ENCODE measurements at places on chromosomes 4 and X.
A peak's percentile ranks its signal among the peaks of the same experiment; 100 is the strongest.

DNA sequence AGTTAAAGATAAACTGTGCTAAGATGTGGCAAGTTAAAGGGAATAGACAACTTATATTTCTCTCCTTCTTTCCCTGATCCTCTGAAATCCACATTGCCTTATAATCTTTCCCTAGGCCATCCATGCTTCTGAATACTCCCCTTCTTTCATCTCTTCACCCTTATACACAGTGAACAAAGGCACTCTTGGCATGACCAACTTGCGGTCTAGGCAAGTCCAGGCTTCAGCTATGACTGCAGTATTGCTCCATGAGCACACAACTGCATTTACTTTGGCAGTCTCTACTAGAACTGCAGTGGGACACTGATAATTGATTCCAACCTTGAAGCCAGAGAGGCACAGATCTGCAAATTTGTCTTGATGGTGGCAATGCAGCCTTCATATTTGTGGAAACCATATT lies 24.2 kb upstream of the UBA6 start:
- no peak for DNase-seq

- no peak for DNase-seq
Measured at GRCh38 chr4:31234494-31234893, 514.3 kb downstream of the PCDH7 start.

DNA sequence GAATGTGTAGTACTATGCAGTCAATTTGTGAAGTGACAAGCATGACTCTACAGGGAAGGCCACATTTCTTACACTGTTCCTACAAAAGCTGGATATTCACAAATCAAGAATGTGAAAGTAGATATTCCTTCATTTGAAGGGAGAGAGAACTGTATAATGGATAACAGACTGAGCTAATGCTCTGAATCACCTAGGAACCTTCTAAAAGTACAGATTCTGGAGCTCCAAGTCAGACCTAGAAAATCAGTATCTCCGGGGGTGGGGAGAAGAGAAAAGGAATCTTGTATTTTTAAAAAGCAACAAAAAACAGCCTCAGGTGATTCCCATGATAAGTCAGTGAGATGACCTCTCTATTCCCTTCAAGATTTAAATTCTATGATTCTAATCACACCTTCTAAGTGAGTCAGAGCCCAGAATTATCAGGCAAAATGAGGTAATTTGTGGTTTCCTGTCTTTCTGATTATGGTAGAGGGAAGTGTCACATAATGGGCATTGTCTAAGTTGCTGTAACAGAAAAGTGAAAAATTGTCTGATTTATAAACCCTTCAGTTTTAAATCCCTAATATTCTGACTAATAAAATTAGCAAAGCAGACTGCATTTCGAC lies 80.9 kb downstream of the IL21 start:
- DNase-seq: no peak

DNA sequence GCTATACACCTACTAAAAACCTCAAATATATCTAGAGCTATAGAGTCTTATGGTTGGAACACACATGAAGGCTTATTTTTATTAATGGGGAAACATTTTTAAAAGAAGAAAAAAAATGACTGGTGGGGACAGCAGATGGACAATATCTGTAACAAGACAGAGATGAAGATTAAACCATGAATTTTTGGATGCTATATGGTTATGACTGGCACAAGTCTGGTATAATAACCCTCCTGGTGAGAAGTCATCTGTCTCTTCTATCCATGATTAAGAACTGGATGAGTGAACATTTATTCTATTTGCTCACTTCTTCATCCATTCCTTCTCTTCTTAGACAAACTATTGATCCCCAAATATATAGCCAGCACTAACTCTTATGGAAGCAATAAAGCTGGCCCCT lies 104.4 kb downstream of the EFHC2 start:
- DNase-seq: no peak

GRCh38 chr4:84249521-84249920 lies 249.6 kb downstream of the NKX6-1 start:
- DNase-seq: no peak

- DNase-seq: no peak
Measured at GRCh38 chrX:23386726-23387125, 52.1 kb downstream of the PTCHD1 start.

GRCh38 chr4:125421547-125421946 lies 106.8 kb downstream of the FAT4 start:
- no peak for DNase-seq

DNA sequence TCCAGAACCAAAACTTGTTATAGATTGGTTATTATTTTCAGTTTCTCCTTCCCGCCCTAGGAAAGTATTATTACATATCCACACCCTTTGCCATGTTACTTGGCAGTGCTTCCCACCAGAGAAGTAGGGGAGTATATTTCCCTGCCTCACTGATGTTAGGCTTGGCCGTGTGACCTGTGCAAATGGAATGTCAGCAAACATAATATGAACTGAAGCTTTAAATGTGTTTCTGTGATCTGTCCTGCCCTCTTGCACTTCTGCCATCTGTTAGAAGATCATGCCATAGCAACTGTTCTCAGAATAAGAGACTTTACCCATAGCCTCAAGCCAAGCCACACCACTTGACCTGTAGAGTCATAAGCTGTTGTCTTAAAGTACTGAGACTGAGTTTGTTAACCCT lies 36.7 kb upstream of the NEUROG2 start:
- no peak for DNase-seq

DNA sequence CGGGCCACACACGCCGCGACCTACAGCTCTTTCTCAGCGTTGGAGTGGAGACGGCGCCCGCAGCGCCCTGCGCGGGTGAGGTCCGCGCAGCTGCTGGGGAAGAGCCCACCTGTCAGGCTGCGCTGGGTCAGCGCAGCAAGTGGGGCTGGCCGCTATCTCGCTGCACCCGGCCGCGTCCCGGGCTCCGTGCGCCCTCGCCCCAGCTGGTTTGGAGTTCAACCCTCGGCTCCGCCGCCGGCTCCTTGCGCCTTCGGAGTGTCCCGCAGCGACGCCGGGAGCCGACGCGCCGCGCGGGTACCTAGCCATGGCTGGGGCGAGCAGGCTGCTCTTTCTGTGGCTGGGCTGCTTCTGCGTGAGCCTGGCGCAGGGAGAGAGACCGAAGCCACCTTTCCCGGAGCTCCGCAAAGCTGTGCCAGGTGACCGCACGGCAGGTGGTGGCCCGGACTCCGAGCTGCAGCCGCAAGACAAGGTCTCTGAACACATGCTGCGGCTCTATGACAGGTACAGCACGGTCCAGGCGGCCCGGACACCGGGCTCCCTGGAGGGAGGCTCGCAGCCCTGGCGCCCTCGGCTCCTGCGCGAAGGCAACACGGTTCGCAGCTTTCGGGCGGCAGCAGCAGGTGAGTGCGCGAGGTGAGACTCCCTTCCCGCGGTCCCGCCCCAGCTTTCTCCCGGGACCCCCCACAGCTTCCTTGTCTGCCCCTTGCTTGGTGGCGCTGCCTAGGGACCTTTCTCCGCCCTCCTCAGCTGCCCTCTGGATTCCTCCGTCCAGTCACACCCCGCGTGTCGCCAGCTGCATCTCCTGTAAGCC lies 678 bp downstream of the BMP3 start:
- DNase-seq: peak; percentile 63

DNA sequence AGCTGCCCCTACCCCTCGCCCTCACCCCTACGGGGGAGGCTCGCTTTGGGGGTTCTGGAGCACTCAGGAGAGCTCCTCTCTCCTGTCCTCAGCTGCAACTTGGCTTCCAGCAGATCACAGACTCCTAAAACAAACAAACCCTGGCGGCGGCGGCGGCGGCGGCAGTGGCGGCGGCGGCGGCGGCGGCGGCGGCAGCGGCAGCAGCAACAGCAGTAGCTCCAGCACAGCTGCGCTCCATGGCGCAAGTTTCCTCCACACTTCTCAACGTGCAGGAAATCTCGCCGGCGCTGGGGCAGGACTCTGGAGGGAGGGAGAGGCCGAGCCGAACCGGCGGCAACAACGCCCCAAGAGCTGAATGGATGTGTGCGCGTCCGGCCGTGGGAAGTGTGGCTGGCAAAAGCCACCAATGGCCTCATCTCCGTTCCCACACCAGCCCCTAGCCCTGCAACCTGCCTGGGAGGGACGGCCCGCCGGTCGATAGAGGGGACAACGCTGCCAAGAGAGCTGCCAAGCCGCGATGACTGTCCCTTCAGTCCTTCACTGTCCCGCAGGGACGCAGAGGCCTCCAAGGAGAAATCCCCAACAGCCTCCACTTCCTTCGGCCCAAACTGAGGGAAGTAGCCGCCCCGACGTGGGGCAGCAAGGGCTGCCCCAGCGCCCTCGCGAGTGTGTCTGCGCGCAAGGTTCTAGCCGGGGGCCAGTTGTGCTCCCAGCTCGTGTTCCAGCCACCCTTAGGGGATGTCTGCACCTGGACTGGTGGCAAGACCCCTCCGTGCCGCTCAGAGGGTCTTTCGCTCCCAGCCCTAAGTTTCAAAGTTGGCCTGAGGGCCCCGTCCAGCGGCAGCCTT lies 775 bp downstream of the SHROOM4 start:
- peak; percentile 57 for DNase-seq

DNA sequence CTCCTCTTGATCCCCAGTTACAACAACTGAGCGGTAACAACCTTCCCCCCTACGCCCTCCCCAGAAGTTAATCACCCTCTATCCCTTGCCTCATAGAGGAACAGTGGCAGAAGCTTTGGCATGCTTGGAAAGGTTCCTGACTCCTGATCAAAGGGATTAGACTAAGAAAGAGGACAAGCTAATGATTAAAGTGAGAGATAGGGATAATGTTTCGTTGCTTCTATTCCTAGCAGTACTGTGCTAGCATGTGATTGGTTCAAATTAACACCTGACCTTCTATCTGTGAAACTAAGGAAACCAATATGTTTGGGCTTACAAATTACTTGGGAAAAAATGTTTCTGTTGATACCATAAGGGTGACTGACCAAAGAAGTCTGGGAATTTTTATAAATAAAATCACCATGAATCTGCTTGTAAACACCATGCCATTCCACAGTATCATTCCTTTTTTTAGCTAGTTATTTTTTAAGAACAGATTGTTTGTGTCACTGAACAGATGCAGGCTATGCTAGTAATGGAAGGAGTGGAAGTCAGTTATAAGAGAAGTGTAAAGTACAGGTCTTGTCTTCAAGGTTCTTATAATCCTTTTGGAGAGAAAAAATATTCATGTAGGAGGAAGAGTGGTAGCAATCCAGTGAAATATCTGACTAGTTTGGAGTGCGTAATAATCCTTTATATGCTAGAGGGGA lies 11.3 kb upstream of the ATP1B4 start:
- DNase-seq: peak; percentile 1

GRCh38 chr4:17276776-17277175 lies 235.1 kb downstream of the QDPR start:
- DNase-seq: peak; percentile 74

GRCh38 chr4:20219521-20219920 lies 32.2 kb upstream of the SLIT2 start:
- no peak for DNase-seq

DNA sequence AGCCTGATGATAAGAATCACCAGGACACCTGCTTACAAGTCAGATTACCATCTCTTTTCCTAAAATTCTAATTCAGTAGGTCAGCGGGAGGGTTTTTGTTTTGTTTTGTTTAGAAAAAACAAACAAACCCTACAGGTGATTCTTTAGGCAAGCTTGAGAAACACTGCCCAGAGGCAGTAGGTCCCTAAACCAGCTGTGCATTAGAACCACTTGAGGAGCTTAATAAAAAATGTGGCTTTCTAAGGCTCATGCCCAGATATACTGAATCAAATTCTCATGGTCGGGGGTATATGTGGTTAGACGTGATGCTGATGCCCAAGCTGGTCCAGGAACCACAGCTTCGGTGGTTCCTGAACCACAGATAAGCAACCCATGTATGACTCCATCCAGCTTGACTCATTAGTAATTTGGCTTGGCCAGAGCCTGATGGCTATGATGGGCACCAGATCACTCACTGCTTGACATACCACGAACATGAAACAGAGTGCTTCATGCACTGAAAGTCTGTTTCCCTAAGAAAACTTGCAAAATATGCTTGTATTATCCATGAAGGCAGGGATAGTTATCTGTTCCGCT lies 338.1 kb upstream of the F9 start:
- DNase-seq: no peak

- DNase-seq: no peak
Measured at GRCh38 chrX:38870361-38870895, 69.2 kb downstream of the MID1IP1 start.

- DNase-seq: no peak
Measured at GRCh38 chr4:107733431-107733925, 13.4 kb upstream of the PAPSS1 start.

DNA sequence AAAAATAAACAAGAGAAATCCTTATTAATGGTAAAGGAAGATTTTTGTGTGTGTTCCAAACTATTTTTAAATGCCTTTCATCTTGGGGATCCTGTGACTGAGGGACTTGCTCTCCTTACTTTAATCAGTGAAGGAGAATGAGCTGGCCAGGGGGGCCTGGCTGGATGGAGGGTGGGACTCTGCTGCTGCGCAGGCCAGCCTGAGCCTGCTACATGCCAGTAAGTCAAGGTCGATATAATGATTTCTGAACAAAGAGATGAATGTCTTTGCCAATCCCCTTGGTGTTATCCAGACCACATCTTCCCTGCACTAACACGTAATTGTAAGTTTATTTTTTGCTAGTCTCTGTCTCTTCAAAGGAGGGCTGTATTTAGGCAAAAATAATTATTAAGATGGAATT lies 1679.2 kb upstream of the TENM3 start:
- DNase-seq: peak; percentile 27

DNA sequence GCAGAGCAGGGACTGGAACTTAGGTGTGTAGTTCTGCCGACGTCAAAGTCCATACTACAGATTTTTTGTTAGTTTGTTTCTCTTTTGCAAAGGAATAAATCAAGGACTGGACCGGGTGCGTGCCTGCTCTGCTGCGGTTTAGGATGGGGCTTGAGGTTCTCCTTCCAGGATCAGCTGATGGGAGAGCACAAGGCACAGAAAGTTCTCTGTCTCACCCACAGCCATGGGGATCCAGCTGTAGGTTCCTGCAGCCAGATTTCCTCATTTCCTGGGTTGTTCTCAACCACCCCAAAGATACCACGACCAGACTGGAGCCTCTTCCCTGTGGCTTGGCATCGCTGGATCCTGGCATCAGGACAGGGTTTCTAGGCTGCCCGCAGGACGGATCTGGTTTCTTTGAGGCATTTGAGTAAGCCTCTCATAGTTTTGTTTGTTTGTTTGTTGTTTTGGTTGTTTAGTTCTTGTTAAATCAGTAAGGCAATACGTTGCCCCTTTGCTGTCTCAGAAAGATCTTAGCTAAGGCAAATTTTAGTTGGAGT lies 789 bp upstream of the SRPX start:
- DNase-seq: no peak

GRCh38 chrX:1394731-1395501 lies 3.0 kb upstream of the SLC25A6 start:
- DNase-seq: no peak

- no peak for DNase-seq
Measured at GRCh38 chr4:172344308-172344938, 531.2 kb downstream of the GALNTL6 start.

DNA sequence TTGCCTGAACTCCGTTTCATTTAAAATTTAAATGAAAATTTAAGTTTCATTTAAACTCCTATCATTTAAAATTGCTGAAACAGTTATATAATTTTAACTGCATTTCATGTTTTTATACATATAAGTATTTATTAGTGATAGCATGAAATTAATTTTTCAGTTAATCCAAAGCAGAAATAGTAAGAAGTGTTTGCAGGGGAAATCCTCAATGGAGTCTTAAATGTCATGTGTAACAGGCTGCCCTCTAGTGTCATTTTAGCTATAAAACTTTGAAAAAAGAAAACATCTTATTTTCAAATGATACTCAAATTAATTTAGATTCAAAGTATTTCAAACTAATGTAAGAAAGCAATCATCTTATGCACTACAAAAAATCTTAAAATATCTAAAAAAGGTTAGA lies 27.2 kb downstream of the TAPT1 start:
- peak; percentile 32 for DNase-seq
